ENCODE measurements at places on chromosomes 5 and 9. TPM values are rescaled to one million over a fixed set of nuclear protein-coding genes. Genes with fewer than 3 reads are reported as not detected.

PCDHA7 gene
- 0.09 TPM for total RNA-seq

SOHLH1 gene
- total RNA-seq, result not detected

NEURL1B gene
- 2.8 TPM for total RNA-seq

PCSK1 gene
- 0.56 TPM for total RNA-seq

KIF4B gene
- 0.04 TPM for total RNA-seq

Data from A549 treated with DMSO at 1 μM for 4 hours (cell line).